ENCODE measurements at places on chromosomes 7 and 10.

DNA sequence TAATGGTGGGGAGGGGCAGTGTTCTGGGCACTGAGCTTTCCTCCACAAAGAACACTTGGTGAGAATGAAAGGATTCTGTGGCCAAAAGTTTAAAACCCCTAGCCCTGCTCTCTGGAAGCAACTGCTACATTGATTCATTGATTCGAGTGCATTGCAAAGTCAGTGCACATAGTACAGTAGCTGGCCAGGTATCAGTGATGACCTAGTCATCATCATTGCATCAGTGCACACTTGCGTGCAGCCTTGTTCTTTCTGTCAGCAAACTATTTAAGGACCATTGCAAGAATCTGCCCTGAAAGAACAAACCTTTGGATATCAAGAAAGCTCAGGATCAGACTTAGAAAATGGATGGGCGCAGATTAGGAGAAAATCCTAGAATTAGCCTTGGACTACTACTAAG is 47.4 kb downstream of the CUL1 start:
- DNase-seq = no peak

DNA sequence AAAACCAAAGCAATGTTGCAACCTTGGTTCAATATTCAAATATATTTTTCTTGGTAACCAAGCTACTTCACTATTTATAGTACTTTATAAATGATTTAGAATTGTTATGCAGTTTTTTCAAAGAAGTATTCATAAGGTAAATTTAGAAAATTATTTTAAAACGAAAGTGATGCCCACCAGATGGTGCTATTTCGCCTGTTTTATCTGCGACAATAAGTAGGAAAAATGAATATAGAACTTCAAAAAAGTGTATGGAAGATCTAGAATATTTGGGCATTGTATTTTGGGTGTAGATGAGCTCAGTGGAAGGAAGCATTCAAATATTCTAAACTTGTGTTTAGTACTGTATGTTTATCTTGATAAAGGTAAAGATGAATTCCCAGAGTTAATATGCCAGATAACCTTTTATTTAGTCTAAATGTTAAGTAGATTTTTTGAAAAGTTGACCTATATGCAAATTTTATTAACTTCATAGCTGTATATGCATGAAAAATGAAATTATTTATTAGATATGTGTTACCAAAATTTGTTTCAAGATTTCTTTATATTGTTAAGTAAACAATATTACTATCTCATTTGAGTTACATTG is 93.2 kb downstream of the ADK start:
- no peak for DNase-seq

GRCh38 chr7:48280100-48280499 is 108.8 kb downstream of the ABCA13 start:
- no peak for DNase-seq

DNA sequence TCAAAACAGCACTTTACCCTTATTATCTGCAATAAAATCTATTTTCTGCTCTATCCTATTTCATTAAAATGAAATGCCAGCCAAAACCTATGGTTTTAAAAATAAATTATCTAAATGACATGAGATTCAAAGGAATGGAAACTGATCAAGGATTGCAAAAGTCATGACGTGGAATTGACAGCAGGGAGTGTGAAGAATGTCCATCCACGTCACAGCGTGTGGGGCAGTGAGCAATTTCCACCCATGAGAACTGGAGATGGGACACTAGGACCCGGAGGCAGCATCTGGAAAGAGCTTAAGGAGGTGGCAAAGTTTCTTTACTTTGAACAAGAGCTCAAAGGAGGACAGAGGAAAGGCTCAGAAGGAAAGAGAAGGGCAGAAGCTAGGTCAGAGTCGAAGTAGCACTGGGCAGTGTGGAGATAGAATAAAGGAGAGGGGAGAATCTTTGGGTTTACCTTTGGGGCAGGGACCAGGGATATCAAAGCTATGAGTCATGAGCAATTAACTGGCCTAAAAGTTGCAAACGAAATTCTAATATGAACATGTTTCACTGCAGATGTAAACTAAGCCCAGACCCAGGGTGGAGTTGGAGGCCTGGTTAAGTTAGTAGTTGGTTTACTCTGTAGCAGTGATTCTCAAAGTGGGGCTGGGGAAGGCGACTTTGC is 24.9 kb upstream of the STK17A start:
- no peak for DNase-seq

- DNase-seq = no peak
Observed at GRCh38 chr7:90678986-90679385, 82.9 kb downstream of the CDK14 start.

DNA sequence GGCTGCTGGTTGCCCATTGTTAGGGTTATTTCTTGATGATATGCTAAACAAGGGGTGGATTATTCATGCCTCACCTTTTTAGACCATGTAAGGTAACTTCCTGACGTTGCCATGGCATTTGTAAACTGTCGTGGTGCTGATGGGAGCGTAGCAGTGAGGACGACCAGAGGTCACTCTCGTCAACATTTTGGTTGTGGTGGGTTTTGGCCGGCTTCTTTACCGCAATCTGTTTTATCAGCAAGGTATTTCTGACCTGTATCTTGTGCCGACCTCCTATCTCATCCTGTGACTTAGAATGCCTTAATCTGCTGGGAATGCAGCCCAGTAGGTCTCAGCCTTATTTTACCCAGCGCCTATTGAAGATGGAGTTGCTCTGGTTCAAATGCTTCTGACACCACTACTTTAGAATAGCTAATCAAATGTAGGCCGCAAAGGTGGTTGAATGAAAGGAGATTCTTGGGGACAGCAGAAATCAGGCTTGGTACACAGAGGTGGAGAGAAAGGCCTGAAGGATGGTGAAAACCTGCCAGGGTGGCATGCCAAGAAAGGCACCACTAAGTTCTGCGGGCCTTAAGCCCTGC is 17.9 kb upstream of the SMO start:
- DNase-seq = no peak

DNA sequence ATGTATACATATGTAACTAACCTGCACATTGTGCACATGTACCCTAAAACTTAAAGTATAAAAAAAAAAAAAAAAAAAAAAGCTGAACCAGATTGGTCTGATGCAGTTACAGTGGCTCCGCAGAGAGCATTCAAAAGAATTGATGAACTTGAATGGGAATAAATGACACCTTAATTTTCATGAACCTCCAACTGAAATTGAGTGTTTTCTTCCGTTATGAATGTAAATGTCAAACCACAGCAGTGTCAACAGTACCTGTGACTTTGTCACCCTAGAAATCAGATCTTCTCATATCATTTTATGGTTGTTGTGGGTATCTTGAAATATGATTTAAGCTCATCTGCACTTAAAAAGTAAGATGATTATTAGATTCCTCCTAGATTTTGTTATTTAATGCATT is 32.7 kb upstream of the SRGN start:
- no peak for DNase-seq

DNA sequence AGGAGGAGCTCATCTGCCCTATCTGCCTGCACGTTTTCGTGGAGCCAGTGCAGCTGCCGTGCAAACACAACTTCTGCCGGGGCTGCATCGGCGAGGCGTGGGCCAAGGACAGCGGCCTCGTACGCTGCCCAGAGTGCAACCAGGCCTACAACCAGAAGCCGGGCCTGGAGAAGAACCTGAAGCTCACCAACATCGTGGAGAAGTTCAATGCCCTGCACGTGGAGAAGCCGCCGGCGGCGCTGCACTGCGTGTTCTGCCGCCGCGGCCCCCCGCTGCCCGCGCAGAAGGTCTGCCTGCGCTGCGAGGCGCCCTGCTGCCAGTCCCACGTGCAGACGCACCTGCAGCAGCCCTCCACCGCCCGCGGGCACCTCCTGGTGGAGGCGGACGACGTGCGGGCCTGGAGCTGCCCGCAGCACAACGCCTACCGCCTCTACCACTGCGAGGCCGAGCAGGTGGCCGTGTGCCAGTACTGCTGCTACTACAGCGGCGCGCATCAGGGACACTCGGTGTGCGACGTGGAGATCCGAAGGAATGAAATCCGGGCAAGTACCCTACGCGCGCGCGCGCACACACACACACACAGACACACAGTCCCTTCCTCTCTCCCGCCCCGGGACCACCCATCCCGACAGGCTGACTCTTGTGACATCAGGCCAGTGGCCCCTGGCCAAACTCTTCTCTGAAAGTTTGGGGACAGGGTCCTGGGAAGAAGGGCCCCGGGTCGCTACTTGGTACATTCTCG is 538 bp downstream of the TRIM8 start:
- peak; percentile 15 for DNase-seq

DNA sequence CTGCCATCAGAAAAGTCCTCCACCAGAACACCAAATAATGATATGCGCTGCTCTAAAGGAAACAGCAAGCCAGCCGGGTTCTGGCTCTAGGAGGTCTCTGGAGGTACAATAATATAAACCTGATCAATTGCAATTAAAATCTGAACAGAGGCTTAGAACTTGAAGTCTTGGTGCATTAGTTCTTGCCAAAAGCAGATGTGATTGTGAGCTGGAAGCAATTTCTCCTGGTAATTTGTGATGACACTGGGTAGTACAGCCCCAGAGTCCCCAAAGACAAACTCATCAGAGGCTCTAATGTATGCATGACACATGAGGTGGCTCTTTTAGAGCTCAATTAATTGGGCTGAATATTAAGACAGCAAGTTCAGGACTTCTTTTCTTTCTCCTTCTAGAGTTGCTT is 3.3 kb downstream of the ETV1 start:
- DNase-seq = no peak

DNA sequence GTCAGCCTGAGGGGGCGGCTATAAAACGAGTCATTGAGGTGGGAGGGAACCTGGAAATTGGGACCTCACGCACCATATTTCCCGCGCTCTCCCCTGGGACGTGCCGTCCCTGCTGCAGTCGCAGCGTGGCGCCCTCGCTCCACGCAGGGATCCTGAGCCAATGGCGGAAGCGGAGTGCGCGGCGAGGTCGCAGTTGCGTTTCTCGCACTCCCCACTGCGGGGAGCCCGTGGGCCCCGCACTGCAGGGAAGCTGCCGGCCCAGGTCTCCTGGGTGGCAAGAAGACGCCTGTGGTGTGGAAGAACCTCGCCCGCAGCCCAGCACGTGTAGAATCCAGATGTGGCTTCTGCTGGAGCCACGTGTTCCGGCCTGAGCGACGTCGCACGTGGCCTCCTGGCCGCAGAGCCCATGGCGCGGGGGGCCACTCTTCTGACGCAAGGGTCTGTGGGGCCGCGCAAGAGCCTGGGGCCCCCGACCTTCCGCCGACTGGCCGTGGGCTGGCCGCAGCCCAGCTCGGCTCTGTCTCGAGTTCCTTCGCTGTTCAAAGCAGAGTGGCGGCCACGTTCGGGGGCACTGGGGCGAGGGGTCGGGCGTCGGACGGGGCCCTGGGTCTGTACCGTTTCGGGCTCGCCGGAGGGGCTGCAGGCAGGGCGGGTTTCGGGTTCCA is 26.4 kb downstream of the HIF1AN start:
- no peak for DNase-seq

GRCh38 chr10:21753497-21754270 is 219.7 kb downstream of the MLLT10 start:
- DNase-seq = no peak

DNA sequence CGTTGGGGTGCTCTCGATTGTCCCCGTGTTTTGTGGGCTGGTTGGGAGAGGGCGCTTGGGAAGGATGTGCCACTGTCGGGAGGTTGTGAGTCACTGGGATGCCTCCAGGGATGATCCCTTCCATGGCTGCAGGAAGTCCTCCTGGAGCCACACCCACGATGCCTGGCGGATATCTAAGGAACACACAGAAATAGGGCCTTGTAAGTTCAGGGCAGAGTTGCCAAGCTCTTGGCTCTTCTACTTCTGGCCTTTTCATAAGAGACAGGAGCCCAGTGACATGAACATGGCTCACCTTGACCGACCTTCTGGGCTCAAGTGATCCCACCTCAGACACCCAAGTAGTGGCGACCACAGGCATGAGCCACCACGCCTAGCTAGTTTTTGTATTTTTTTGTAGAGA is 47.6 kb downstream of the ZRANB1 start:
- no peak for DNase-seq

GRCh38 chr10:94146313-94146712 is 152.6 kb downstream of the PLCE1 start:
- DNase-seq = no peak

GRCh38 chr10:7537126-7537525 is 126.3 kb upstream of the SFMBT2 start:
- DNase-seq = no peak

DNA sequence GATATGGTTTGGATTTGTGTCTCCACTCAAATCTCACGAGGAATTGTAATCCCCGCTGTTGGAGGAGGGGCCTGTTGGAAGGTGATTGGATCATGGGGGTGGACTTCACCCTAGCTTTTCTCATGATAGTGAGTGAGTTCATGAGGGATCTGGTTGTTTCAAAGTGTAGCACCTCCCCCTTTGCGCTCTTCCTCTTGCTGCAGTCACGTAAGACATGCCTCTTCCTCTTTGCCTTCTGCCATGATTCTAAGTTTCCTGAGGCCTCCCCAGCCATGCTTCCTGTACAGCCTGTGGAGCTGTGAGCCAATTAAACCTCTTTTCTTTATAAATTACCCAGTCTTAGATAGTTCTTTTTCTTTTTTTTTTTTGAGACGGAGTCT is 17.1 kb downstream of the CDNF start:
- no peak for DNase-seq

DNA sequence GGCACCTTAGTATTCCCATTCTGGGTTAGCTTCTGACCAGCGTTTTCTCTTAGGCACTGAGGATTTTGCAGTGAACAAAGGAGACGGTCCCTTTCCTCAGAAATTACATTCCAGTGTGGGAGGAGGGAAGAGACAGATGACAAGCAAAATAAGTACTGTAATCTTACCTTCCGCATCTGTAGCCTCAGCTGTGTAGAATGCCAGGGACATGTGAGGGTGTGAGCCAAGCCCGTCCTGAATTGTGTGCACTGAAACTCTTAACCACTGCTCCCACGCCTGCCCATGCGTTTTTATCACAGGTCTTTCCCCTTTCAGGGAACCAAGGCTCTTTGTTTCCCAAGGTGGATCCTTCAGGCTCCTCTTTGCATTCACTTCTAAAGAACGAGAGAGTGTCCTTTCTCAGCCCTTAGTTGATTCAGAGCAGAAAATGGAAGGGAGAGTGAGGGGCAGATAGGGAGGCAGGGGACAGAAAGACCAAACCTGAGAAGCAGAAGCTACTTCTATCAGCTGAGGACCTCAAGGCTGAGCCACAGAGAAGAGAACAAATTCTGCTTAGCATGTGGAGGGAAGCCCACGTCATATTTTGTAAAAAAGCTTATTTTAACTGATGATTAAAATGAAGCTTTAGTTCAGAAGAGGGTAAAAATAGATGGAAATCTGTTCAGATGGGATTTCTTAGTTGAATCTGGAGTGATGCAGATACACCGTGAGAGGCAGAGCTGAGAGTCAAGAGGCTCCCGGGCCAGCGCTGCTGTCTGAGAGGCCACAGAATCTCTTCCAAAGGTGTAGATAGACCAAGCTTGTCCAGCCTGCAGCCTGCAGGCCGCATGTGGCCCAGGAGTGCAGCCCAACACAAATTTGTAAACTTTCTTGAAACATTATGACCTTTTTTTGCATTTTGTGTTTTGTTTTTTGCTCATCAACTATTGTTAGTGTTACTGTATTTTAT is 122.5 kb downstream of the CCNY start:
- DNase-seq = no peak

- DNase-seq = no peak
Observed at GRCh38 chr7:75989500-75990388, 4.7 kb downstream of the TMEM120A start.

GRCh38 chr7:107744345-107744750 is 406 bp downstream of the CBLL1 start:
- no peak for DNase-seq

GRCh38 chr7:152894295-152895170 is 135.0 kb downstream of the ACTR3B start:
- no peak for DNase-seq

All from NCI-H1417 treated with DMSO at 0.1 percent for 48 hours (cell line).